ENCODE measurements at places on chromosomes 2 and 18.
A peak's percentile ranks its signal among the peaks of the same experiment; 100 is the strongest.

DNA sequence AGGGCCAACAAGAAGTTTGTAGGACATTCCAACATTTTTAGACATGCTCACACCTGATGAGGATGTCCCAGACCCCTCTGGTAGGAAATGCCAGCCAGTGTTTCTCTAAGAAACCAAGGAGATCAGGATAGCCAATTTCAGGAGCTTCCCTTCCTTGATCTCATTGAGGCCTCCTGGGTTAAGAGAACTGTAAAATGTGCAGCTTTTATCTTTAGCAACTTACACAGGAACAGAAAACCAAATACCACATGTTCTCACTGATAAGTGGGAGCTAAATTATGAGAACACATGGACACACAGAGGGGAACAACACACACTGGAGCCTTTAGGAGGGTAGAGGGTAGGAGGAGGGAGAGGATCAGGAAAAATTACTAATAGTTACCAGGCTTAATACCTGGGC, 99.6 kb upstream of the MAP2 start:
- DNase-seq: no peak

DNA sequence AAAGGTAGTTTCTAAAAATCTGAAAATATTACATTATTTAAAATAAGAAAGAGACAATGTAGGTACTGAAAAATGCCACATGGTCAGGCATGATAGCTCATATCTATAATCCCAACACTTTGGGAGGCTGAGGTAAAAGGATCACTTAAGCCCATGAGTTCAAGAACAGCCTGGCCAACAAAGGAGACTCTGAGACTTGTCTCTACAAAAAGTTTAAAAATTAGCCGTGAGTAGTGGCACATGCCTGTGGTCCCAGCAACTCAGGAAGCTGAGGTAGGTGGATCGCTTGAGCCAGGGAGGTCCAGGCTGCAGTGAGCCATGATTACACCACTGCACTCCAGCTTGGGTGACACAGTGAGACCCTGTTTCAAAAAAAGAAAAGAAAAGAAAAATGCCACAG, 21.8 kb downstream of the ATAD2B start:
- peak; percentile 66 for DNase-seq

- DNase-seq: no peak
Observed at GRCh38 chr2:157439824-157440186, 4.1 kb downstream of the CYTIP start.

DNA sequence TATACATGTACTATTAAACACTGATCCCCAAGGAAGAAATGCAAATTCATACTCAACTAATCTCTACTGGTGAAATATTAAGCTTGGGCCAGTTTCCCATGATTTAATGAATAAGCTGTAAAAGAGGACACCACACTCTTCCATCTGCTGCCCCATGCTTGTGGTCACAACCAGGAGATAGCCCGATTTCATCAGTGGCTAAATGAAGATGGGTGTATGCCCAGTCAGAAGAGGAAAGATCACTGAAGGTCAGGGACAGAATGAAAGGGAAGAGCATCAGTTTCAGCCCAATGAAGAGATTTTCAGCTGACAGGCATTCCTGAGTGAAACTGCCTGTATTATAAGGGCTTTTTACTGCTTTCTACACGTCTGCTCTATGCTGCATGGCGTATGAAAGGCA, 103.5 kb downstream of the KCNS3 start:
- no peak for DNase-seq

- DNase-seq: peak; percentile 99
Observed at GRCh38 chr18:11323359-11323819, 174.0 kb upstream of the PIEZO2 start.

- no peak for DNase-seq
Observed at GRCh38 chr2:72132981-72133720, 14.5 kb downstream of the CYP26B1 start.

GRCh38 chr2:223952280-223952968, 4.8 kb upstream of the MRPL44 start:
- no peak for DNase-seq
